Ascending aorta (tissue), 2 donors: ENCODE measurements at places on chromosomes 1 and 21.

DNA sequence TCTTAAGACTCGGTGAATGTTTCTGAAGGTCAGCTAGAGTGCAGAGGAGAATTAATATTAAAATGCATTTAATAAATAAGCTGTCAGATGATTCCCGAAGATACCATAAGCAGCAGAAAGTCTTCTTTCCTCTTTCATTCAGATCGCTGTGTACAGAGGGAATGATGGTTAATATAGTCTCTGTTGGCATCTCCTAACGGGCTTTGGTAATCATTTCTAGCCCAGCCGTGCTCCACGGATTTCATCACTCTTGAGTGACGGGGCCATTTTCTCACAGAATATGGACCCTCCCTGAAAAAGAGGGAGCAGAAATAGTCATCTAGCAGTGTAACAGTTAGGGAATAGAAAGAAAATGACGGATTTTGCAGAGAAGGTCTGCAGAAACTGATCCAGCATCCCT lies 103.1 kb downstream of the ST6GALNAC3 start:
- no peak for DNase-seq

GRCh38 chr1:241419986-241420385 lies 63.0 kb upstream of the RGS7 start:
- DNase-seq, result no peak

GRCh38 chr21:14918527-14918926 lies 146.3 kb downstream of the NRIP1 start:
- DNase-seq, result no peak

- no peak for DNase-seq
These were observed 1.6 kb upstream of the QSOX1 start for GRCh38 chr1:180153032-180153431.

DNA sequence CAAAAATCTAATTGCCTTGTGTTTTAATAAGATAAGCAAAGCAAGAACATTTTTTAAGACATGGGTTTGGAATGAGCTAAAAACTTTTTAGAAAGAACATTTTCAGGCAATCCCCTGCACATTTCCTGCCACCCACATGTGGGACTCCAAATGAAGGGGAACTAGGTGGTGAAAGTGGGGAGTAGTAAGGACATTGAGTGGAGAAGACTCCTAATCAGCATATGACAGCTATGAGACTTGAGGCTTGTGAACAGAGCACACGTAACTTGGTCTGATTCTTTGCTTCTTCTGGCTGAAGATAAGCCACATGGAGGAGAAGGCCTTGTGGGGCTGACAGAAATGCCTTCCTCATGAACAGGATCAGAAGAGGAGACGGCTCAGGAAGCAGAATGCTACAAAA lies 50.3 kb downstream of the FCER1A start:
- DNase-seq, result no peak

- no peak for DNase-seq
These were observed 95.0 kb downstream of the RAVER2 start for GRCh38 chr1:64839732-64840405.

- DNase-seq, result no peak
These were observed 22.9 kb upstream of the ALDH4A1 start for GRCh38 chr1:18925279-18925678.

DNA sequence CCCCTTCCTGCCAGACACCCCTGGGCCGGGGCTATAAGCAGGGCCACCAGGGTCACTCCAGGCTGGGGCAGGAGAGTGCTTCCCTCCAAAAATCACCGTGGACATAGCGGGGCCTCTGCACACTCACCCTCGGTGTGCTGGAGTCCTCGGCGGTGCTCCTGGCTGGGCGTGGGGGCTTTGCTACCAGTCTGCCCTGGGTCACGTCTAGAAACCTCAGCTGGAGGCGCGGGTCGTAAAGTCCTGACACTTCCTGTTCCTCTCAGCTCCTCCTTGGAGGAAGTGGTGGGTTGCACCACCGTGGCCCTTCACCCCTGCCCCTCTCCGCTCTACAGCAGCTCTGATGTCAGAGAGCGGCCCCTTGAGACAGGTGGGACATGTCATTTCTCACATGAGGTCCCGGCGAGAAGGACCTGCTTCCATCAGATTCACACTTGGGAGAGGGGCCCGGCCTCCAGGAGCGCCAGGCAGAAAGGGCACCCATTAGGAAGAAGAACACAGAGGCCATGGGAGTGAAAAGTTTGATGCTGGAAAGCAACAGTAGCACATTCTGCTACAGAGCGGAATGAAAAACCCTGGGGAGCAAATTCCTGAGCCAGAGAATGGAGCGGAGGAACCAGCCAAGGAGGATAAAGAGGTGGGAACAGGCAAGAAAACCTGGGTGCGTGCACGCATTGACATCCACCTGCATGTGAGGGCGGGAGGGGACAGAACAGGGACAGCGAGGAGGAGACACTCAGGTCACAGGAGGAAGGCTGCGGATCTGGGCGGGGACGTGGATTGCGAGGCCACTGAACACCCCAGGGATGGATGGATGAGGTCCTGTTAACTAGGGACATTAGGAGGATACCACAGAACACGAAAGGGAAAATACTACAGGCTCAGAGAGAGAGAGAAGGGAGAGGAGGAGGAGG lies at the start of gene ITGB2:
Gene ITGB2, minus strand, starts transcription at position 206 of the 911 bp plus-strand sequence. CDS start 10,117 bp downstream, outside the sequence.
- DNase-seq, result peak; percentile 79

- DNase-seq, result peak; percentile 84
These were observed 5.8 kb downstream of the IFI16 start for GRCh38 chr1:159015440-159015909.

DNA sequence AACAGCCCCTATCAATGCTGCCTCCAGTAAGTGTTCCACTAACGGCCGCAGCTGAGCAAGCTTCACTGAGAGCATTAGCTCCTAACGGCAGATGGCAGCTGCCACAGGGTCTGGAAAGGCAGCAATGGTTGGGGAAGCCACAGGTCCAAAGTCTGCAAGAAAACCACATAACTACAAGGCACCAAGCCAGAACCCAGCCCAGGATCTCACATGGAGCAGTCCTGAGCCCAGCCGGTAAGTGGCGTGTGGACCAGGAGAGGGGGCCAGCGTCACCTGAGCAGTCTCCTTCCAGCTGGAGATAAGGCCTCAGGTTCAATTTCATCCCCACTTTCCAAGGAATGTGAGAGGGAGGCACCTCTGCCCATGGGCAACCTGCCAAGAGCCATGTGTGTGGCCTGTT lies 13.2 kb downstream of the SYT2 start:
- no peak for DNase-seq

- no peak for DNase-seq
These were observed 46.8 kb upstream of the PSEN2 start for GRCh38 chr1:226823643-226824042.

- DNase-seq, result no peak
These were observed 174.3 kb upstream of the LMO4 start for GRCh38 chr1:87154384-87154783.

DNA sequence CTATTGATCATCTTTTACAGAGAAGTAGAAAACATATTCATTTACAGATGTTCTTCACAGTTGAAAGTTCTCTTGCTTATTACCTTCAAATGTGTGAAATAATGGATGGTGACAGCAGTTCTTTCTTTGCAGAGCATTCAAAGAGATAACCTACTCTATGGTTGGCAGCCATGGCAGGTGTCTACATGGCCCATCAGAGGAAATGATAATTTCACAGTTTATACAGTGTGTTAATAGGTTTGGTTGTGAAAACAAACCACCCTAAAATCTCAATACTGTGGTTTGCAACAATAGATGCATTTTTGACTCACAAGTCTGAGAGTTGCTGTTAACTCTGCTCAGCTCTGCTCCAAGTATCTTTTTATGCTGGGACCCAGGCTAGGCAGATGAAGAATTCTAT lies 241.2 kb upstream of the SAMSN1 start:
- DNase-seq, result no peak

GRCh38 chr1:55864251-55864650 lies 649.1 kb upstream of the USP24 start:
- no peak for DNase-seq

GRCh38 chr1:201330541-201330940 lies 46.9 kb downstream of the TNNT2 start:
- DNase-seq, result peak; percentile 27

- DNase-seq, result no peak
These were observed 56.3 kb upstream of the DIP2A start for GRCh38 chr21:46402421-46402820.

DNA sequence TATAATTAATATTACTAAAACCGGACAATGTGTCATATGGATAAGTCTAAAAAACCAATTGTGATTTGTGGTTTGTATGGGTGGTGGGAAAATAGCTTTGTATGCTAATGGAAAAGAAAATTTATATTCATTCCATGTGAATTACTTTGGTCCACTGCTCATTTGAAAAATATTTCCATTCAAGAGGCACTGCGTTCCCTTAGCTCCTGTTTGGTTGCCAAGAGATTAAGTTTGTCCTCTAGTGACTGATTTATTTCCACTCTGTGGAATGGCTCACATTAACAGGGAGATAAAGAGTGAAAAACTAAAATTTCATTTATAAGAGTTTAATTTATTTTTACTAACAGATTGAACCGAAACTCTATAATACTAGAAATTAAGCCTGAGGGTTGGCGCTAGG lies 744.1 kb upstream of the CHRM3 start:
- DNase-seq, result no peak

DNA sequence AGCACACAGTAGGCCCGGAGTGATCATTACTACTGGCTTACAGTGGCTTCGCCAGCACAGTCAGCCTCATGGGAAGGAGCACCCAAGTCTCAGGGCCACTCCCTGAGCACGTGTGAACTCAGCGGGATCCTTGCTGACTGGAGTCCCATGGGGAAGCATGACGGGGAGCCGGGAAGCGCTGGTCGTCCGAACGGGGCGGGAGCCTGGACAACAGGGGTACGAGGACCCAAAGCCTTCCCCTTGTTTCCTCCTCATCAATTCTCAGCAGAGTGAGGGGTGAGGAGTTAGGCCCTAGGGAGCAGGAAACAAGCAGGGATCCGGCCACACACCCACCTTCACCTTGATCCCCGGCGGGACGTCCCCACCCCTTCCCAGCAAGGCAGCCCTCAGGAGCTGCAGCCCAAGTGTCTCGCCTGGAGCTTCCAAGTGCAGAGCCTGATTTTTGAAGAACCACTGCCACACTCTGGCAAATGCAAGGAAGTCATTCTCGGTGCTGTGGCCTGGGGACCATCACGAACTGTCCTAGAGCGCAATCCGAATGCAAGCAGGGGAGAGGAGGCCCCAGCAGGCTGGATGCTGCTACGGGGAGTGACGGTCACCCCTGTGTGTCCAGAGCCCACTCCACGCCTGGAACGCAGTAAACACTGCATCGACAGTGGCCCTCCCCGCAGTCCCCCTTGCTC lies 35.5 kb downstream of the TOMM20 start:
- DNase-seq, result peak; percentile 69

DNA sequence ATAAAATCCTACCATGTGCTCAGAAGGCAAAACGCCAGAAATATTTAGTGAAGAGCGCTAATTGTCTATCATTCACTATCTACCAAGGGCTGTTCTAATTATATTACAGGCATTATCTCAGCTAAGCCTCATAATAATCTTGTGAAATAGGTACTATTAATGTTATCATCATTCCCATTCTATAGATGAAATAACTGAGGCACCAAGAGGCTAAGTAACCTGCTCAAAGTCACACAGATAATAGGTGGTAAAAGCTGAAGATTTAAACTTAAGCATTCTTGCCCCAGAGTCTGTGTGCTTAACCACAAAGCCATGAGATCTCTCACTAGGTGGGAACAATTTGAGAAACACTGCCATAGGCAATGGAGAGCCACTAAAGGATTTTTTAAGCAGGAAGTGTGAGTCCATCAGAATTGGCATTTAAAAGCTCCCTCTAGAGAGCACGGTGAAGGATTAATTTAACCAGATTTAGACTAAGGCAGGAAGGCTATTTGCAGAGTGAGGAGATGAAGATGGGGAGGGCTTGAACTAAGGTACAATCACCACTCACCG lies 1.7 kb upstream of the SMAP2 start:
- no peak for DNase-seq

- no peak for DNase-seq
These were observed 179.2 kb downstream of the ATP6V1G3 start for GRCh38 chr1:198361237-198361767.

DNA sequence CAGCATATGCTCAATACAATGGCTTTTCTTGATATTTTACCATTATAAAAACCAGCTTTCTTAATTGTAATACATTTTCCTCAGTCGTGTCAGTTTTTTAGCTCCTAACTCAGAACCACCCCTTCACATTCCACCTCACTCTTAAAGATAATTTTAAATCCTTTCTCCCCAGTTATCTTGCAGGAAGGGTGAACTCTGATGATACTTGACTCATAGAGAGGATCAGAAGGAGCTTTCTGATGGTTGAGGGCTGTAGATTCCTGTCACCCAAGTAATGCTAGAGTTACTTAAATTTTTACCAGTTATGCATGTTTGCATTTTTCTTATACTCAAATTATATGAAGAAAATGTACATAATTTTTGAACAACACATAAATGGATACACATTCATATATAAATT lies 233.7 kb downstream of the NCAM2 start:
- no peak for DNase-seq

GRCh38 chr1:239976130-239976968 lies 115.3 kb upstream of the FMN2 start:
- DNase-seq, result no peak

- no peak for DNase-seq
These were observed 286.8 kb downstream of the PTPRU start for GRCh38 chr1:29523136-29523535.

DNA sequence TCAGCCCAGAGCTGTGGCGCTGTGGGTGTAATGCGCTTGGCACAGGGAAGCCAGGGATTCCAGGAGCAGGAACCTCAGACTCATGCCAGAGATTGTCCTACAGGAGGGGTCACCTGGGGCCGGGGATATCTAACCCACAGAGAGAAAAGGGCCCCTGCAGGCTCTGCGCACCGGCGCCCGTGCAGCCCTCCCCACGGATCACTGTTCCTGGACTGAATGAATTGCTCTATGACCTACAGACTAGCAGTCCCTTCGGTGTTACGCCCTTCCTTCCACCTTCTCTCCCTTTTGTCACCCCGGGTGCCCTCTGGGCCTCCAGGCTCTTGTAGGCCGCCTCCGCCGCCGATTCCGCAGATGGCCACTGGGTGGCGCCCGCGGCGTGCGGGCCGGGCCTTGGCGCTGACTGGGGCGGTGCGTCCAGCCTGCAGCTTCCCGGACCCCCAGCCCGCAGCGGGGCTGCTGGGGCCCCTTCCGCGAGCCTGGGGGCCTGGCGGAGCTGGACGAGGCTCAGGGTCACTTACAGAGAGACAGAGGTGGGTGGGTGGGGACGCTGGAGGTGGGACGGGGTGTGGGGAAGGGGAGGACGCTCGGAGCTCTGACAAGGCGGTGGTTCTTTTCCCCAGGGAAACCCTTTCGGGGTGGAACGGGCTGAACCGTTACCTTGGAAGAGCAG lies 101.3 kb downstream of the IER5 start:
- peak; percentile 65 for DNase-seq

- DNase-seq, result no peak
These were observed 143.0 kb upstream of the GRIK3 start for GRCh38 chr1:37177230-37177864.

GRCh38 chr1:29963946-29964345 lies 727.6 kb downstream of the PTPRU start:
- no peak for DNase-seq
